ENCODE measurements at places on chromosomes 12 and 14.

DNA sequence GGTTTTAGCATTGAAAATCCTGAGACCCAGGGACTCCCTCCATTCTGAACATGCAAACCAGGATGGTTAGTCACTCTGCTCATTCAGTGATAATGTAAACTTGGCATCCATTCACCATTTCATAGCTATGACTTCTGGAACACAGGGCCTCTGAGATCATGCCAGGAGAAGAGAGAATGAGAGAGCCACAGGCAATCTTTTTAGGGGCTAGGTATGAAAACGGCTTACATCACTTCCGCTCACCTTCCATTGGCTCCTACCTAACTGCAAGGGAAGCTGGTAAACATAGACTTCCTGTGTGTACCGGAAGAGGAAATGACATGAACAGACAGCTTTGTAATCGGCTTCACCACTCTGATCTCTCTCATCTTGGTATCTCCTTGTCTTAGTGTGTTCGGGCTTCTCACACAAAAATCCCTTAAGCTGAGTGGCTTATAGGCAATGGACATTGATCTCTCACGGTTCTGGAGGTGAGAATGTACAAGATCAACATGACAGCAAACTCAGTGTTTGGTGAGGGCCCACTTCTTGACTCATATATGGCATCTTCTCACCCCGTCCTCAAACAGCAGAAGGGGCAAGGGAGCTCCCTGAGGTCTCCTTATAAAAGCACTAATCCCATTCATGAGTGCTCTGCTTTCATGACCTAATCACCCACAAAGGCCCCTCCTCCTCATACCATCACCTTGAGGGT, 465.9 kb upstream of the TBX3 start:
- no peak for DNase-seq

- DNase-seq = no peak
Measured at GRCh38 chr12:51848326-51848727, at the start of gene FIGNL2. TSS of gene FIGNL2 (minus strand) at chr12:51848718. CDS start at chr12:51822413, 26,305 bp downstream.

GRCh38 chr12:132723015-132723763, 12.5 kb downstream of the PGAM5 start:
- peak; percentile 38 for DNase-seq

DNA sequence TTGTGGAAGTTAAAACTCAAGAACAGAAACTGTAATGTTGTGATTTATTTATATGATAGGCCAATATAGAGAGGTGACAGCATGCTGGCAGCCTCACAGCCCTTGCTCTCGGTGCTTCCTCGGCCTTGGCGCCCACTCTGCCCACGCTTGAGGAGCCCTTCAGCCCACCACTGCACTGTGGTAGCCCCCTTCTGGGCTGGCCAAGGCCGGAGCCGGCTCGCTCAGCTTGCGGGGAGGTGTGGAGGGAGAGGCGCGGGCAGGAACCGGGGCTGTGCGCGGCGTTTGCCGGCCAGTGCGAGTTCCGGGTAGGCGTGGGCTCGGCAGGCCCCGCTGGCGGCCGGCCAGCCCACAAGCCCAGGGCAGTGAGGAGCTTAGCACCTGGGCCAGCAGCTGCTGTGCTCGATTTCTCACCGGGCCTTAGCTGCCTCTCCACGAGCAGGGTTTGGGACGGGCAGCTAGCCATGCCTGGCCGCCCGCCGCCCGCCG, 65.8 kb upstream of the SLC8A3 start:
- peak; percentile 55 for DNase-seq

GRCh38 chr12:94783862-94784261, 133.5 kb upstream of the TMCC3 start:
- no peak for DNase-seq

GRCh38 chr12:27981874-27982273, 9.3 kb upstream of the PTHLH start:
- peak; percentile 34 for DNase-seq

- DNase-seq = no peak
Measured at GRCh38 chr12:49818241-49818895, 9.8 kb downstream of the NCKAP5L start.

DNA sequence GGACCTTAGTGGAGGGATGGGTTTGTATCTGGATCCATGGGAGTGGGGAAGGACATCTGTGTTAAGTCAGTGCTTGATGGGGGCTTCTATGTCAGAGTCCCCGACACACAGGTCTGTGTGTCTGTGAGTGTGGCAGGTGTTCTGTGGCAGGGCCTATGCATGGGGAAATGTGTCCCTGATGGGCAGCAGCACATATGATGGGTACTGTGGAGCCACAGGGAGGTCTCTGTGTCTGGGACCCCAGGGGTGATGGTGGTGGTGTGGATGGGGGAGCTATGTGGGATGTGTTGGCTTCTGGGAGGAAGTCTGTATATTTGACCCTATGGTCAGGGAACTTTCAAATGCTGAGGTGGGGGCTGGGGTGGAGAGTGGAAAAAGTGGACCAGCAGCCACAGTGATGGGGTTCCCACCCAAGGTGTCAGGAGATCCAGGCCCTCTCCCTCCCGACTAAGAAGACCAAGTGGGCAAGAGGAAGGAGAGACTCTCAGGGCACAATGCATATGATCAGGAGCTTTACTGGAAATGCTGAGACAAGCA, 16.5 kb downstream of the KRT7 start:
- DNase-seq = no peak

GRCh38 chr14:99213527-99213971, 58.4 kb downstream of the BCL11B start:
- no peak for DNase-seq
